ENCODE measurements at places on chromosomes 3 and 15. TPM values are rescaled to one million over a fixed set of nuclear protein-coding genes. Genes with fewer than 3 reads are reported as not detected.
A peak's percentile ranks its signal among the peaks of the same experiment; 100 is the strongest.

- DNase-seq: peak; percentile 3
- H3K27ac ChIP-seq: no peak overlapping the region
- H3K4me1 ChIP-seq: no peaks in the 10 kb centered on the region
- no peak overlapping the region for H3K4me3 ChIP-seq
These were observed 129.7 kb upstream of the TUSC7 start for GRCh38 chr3:116579840-116580239.

Gene ZBTB47
- 20.0 TPM for total RNA-seq

- H3K27ac ChIP-seq: no peak overlapping the region
- no peak for DNase-seq
- no peaks in the 10 kb centered on the region for H3K4me1 ChIP-seq
- H3K36me3 ChIP-seq: no peaks in the 10 kb centered on the region
- no peak overlapping the region for H3K4me3 ChIP-seq
These were observed 348.1 kb downstream of the LSAMP start for GRCh38 chr3:116097226-116097625.

GRCh38 chr15:57114070-57114469 lies 195.6 kb downstream of the TCF12 start:
- H3K27me3 ChIP-seq: no peaks in the 10 kb centered on the region
- no peak overlapping the region for H3K27ac ChIP-seq
- DNase-seq: no peak
- H3K36me3 ChIP-seq: no peaks in the 10 kb centered on the region

GRCh38 chr3:47542471-47543173 lies 29.1 kb upstream of the ELP6 start:
- H3K36me3 ChIP-seq: no peaks in the 10 kb centered on the region
- DNase-seq: peak; percentile 36
- H3K4me3 ChIP-seq: no peak overlapping the region
- H3K4me1 ChIP-seq: no peaks in the 10 kb centered on the region
- H3K27ac ChIP-seq: no peak overlapping the region

Gene ZBED2
- total RNA-seq: not detected

- no peak overlapping the region for H3K4me3 ChIP-seq
- no peaks in the 10 kb centered on the region for H3K27me3 ChIP-seq
- peaks cover 11% of the 10 kb centered on the region for H3K36me3 ChIP-seq
- no peak for DNase-seq
- no peak overlapping the region for H3K27ac ChIP-seq
These were observed 31.2 kb downstream of the SATB1 start for GRCh38 chr3:18393906-18394305.

GRCh38 chr3:140147965-140148490 lies 213.0 kb downstream of the CLSTN2 start:
- H3K4me1 ChIP-seq: no peaks in the 10 kb centered on the region
- DNase-seq: no peak
- no peak overlapping the region for H3K4me3 ChIP-seq
- H3K27me3 ChIP-seq: no peaks in the 10 kb centered on the region

GRCh38 chr3:126665959-126666657 lies 11.2 kb upstream of the TXNRD3 start:
- no peak overlapping the region for H3K27ac ChIP-seq
- H3K27me3 ChIP-seq: peaks cover 21% of the 10 kb centered on the region
- no peak for DNase-seq
- no peaks in the 10 kb centered on the region for H3K4me1 ChIP-seq
- no peak overlapping the region for H3K4me3 ChIP-seq
- H3K36me3 ChIP-seq: no peaks in the 10 kb centered on the region

- peak; percentile 7 for DNase-seq
- H3K27ac ChIP-seq: no peak overlapping the region
- no peaks in the 10 kb centered on the region for H3K36me3 ChIP-seq
- no peaks in the 10 kb centered on the region for H3K4me1 ChIP-seq
- no peak overlapping the region for H3K4me3 ChIP-seq
- H3K27me3 ChIP-seq: no peaks in the 10 kb centered on the region
These were observed 34.5 kb downstream of the TBC1D5 start for GRCh38 chr3:17707813-17708543.

DNA sequence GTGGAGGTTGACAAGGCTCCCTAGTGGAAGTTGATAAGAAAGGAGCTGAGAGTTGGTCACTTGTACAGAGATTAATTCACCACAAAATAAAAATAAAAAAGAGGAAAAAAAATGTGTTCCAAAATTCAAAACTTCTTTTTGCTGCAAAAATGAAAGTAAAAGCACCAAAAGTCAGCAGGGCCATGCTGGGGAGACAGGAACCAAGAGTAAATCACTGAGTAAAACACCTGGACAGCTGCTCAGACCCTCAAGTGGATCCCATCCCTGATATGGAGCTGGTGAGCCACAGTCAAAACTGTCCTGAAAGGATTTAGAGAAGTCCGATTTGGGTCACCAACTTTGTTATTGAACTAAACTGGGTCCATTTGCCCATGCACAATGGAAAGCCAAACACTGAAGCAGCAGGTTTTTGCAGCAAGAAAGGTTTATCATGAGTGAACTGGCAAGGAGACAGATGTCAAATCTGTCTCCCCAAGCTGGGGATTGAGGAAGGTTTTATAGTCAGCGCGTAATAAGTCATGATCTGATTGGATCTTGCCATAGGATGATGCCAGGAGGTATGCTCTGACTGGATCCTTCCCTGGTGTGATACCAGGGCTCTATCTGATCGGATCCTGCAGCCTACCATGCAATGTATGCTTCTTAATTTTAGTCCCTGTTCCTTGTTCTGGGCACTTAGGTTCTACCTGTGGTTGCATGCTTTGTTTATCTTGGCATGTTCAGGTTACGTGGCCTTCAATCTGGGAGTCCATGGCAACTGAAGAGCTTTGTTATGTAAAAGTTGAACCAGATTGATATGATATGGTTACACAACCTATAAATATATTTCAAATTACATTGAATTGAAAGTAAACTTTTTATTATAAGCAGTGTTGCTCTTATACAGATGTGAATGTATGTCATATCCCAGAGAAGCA lies 313.2 kb downstream of the POLQ start:
- H3K27me3 ChIP-seq: no peaks in the 10 kb centered on the region
- H3K4me1 ChIP-seq: no peaks in the 10 kb centered on the region
- H3K27ac ChIP-seq: no peak overlapping the region
- no peak for DNase-seq
- H3K36me3 ChIP-seq: no peaks in the 10 kb centered on the region

GRCh38 chr3:4606911-4607310 lies 113.8 kb downstream of the ITPR1 start:
- no peak overlapping the region for H3K4me3 ChIP-seq
- DNase-seq: peak; percentile 55
- H3K27ac ChIP-seq: peak overlapping the region; percentile 78
- H3K36me3 ChIP-seq: no peaks in the 10 kb centered on the region
- H3K27me3 ChIP-seq: no peaks in the 10 kb centered on the region
- peaks cover 12% of the 10 kb centered on the region for H3K4me1 ChIP-seq

GRCh38 chr3:101203411-101203810 lies 117.0 kb downstream of the IMPG2 start:
- peak; percentile 29 for DNase-seq
- H3K4me1 ChIP-seq: no peaks in the 10 kb centered on the region
- no peak overlapping the region for H3K4me3 ChIP-seq

- no peak overlapping the region for H3K27ac ChIP-seq
- no peaks in the 10 kb centered on the region for H3K36me3 ChIP-seq
- H3K4me3 ChIP-seq: no peak overlapping the region
- no peaks in the 10 kb centered on the region for H3K4me1 ChIP-seq
- no peaks in the 10 kb centered on the region for H3K27me3 ChIP-seq
- no peak for DNase-seq
These were observed 50.6 kb downstream of the SV2B start for GRCh38 chr15:91150502-91151160.

DNA sequence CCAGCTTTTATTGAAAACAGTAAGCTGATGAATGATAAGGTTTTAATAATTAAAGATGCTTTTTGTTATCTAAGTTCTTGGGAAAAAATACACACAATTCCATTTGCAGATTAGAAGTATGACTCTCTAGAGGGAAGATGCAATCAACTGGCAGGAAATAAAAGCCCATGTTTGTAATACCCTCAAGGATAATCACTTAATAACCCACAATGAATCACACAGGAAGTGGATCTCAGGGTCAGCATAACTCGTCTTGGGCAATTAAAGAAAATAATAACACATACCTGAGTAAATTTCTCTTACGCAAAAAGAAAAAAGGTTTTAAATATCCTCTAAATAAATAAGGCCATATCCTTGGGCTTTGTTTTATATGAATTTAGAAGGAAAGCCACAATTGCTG lies 9.4 kb upstream of the EID1 start:
- H3K4me1 ChIP-seq: no peaks in the 10 kb centered on the region
- H3K27me3 ChIP-seq: peaks cover 29% of the 10 kb centered on the region
- H3K27ac ChIP-seq: no peak overlapping the region
- DNase-seq: peak; percentile 83
- H3K4me3 ChIP-seq: no peak overlapping the region
- no peaks in the 10 kb centered on the region for H3K36me3 ChIP-seq

All from cardiac muscle cell (in vitro differentiated cells and primary cell).